ENCODE measurements at places on chromosomes 12 and 14. TPM values are rescaled to one million over a fixed set of nuclear protein-coding genes. Genes with fewer than 3 reads are reported as not detected.

Gene CHPT1
- 96.6 TPM for total RNA-seq

Gene OR5AU1
- total RNA-seq: not detected

Gene NANOG
- not detected for total RNA-seq

Gene SRRM4
- not detected for total RNA-seq

Gene FAM216A
- total RNA-seq: 7.4 TPM

Gene OTX2
- total RNA-seq: not detected

Gene OLR1
- not detected for total RNA-seq

Gene RASSF9
- 0.84 TPM for total RNA-seq

Gene LGMN
- total RNA-seq: 192 TPM
